ENCODE measurements at places on chromosomes 2 and 18. TPM values are rescaled to one million over a fixed set of nuclear protein-coding genes. Genes with fewer than 3 reads are reported as not detected.

Gene CD226
- total RNA-seq: 54.0 TPM

Gene SNX17
- total RNA-seq: 126 TPM

Gene ARHGAP15
- total RNA-seq: 154 TPM

Gene CXCR4
- total RNA-seq: 326 TPM

Gene ITPRIPL1
- total RNA-seq: 3.9 TPM

Gene PDE1A
- not detected for total RNA-seq

Measured in T-cell (primary cell).